ENCODE measurements at places on chromosomes 5 and 9.

DNA sequence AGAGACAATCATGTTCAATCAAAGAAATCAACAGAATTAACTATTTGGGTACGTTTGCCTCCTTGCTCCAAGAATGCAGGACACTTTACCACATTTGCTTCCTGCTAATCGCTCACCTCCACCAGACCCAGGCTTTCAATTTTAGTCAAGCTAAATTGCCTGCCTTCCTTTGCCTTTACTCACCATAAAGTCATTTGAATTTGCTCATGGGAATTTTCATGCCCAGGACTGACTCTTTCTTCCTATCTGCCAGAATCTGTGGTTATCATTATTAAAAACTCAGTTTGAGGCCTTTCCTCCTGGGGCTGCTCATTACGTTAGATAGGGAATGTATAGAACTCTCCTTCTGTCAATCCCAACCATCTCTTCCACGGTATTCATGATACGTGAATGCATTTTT lies 1935.3 kb upstream of the WWC1 start:
- no peak for DNase-seq

GRCh38 chr5:159490507-159490906 lies 160.2 kb upstream of the IL12B start:
- no peak for DNase-seq

DNA sequence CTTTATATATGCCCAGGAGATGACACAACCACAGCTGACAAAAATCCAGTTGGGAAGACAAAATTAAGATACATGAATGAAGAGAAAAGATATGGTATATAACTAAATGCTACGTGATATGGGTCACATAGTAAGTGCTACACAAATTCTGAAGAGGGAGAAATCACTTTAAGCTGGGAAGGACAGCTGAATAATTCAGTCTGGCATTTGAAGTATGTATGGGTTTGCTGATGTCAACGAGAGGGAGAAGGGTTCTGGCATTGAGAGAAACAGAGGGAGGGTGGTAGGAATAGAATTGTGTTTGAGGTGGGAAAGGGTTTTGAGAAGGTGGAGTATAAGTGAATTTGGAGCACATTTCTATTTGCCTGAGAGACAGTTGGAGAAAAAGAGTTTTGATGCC lies 6.7 kb upstream of the SLIT3 start:
- no peak for DNase-seq

- no peak for DNase-seq
Measured at GRCh38 chr5:416636-416960, 26.4 kb upstream of the EXOC3 start.

All from activated CD8-positive, alpha-beta T cell treated with anti-CD3 and anti-CD28 coated beads, Interleukin-2, amount 10 ng/mL, durations not matched to agents 7 days and 5 days (primary cell).